Stimulated activated CD4-positive, alpha-beta T cell treated with anti-CD3 and anti-CD28 coated beads, Interleukin-1b, Interleukin-23, amount 100 ng/mL, for 48 hours (primary cell): ENCODE measurements at places on chromosomes 2 and 18.

- no peak for DNase-seq
Measured at GRCh38 chr18:1488957-1489356, 584.3 kb downstream of the ADCYAP1 start.

GRCh38 chr2:99520813-99521212 is 31.0 kb upstream of the REV1 start:
- no peak for DNase-seq

- no peak for DNase-seq
Measured at GRCh38 chr2:57891086-57891712, 155.4 kb upstream of the VRK2 start.

DNA sequence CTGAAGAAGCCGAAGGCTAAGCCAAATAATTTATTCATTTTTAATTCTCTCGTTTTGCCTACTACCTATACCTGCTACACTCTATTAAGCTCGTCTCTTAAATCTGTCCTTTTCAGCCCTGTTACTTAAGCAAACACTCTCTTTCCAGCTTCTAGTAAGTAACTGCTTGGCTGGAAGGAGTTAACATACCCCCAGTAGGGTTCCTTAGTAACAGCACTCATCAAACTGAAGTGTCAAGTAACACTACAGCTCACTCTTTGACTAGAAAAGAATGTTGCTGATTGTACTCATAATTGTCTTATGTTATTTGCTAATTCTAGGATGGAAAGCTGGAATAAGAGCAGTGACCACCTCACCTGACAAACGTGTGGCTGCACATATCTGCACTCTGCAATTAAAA is 120.0 kb upstream of the SCN7A start:
- no peak for DNase-seq

GRCh38 chr18:37408676-37409265 is 156.8 kb downstream of the CELF4 start:
- no peak for DNase-seq

- no peak for DNase-seq
Measured at GRCh38 chr18:39296293-39296888, 1730.8 kb upstream of the CELF4 start.

GRCh38 chr2:205527801-205528200 is 154.5 kb upstream of the NRP2 start:
- DNase-seq = peak; percentile 1

- DNase-seq = no peak
Measured at GRCh38 chr2:210198326-210198725, 26.9 kb downstream of the ACADL start.

DNA sequence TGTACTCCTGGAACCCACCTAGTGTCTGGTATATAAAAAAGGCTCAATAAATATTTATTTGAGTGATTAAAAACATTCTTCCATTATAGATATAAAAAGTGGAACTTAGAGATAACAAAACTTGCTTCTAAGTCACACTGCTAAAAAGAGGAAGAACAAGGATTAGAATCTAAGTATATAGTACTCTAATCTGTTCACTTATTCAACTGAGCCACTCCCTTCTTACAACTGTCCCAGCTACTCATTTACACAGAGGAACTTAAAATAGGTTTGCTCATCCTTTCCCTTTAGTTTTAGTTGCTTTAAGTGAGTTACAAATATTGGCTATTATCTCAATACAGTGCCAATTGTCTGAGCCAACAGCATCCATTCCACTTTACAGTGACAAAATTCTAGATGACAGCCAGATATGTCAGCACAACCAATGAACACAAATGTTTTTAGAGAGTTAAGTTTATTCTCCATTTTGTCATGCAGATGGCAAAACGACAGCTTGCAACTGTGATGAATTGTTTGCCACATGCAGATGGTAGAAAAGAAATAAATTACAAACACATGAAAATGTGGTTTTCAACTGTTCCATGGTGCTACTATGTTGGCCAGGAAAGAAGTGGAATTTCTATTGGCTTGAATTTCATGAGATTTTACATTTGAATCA is 280.7 kb upstream of the ZC3H15 start:
- DNase-seq = no peak
